Head of caudate nucleus (tissue), 42 donors: ENCODE measurements at places on chromosomes 11 and 22.

DNA sequence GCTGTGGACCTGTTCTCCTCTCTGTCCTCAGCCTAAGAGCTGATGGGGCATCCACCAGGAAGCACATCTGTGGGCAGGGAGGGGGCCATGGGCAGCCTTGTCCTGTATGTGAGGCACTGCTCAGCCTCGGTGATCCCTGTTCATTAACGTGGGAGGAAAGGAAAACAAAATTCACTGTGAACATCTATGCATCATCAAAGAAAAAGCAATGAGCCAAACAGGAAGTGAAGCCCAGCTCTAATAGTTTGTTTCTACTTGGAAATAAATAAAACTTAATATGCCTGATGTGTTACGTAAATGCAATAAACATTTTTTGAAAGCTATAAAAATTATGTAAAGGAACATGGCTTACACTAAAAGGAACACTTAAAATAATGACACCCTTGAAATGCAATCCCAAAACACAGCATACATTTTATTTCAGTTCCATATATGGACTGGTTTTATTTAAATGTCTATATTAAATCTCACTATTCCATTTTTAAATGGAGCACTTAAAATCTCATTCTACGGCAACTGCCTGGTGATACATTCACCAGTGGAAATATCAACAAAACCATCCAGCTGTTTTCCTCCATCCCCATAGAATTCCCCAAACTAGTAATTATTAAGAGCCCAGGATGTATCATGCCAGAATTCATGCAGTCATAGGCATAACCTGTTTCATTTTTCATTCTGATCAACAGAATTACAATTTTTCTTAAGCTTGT is 78.3 kb downstream of the ZNF280B start:
- no peak for DNase-seq

- DNase-seq, result no peak
Measured at GRCh38 chr11:6655790-6656583, at the start of gene DCHS1. Gene DCHS1, minus strand, starts transcription at chr11:6655809. Its CDS starts 14,196 bp downstream, at chr11:6641613.

GRCh38 chr11:131744847-131745246 is 374.4 kb downstream of the NTM start:
- DNase-seq, result no peak

DNA sequence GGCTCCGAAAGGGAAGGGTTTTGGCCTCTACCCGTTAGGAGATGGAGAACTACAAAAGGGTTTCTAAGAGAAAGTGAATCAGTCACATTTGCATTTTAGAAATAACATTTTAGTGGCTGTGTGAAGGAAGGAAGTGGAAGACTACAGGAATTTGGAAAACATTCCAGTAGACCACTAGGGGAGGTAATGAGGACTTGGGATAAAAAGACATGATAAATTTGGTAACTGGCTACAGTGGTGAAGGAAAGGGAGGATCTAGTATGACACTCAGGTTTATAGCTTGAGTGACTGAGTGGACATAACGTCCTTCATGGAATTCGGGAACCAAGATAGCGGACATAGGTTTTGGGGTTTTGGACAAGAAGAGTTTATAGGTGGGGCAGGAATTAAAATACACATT is 7.0 kb upstream of the RRM1 start:
- no peak for DNase-seq

DNA sequence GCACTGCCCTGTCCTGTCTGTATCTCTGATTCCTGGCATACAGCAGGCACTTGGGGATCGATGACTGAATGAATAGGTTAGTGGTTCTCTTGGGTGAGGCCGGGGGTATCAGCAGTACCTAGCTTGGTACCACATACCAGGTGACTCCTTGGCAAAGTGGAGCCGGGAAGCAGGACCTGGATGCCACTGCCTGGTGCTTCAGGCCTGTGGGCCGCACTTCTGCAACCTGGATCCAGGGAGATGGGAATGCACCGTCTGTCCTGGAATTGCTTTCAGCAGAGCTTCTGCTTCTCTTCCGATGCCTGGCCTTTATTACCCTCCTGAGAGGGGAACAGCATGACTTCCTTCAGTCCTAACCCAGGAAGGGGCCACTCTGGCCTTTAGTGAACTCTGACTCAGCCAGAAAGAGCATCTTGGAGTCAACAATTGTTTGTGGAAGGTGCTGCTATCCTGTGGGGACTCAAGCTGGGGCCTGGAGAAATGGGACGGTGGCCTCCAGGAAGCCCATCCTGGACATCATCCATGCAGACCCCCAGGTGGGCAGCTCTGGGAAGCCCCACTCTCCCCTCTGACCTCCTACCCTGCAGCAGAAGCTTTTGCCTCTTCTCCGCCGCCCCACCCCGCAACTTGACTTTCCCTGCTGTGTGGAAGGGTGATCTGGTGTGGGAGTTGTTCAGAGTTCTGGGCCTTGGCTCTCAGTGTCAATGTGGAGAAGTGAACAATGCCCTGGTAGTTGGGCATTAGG is 5.1 kb downstream of the CD82 start:
- no peak for DNase-seq

DNA sequence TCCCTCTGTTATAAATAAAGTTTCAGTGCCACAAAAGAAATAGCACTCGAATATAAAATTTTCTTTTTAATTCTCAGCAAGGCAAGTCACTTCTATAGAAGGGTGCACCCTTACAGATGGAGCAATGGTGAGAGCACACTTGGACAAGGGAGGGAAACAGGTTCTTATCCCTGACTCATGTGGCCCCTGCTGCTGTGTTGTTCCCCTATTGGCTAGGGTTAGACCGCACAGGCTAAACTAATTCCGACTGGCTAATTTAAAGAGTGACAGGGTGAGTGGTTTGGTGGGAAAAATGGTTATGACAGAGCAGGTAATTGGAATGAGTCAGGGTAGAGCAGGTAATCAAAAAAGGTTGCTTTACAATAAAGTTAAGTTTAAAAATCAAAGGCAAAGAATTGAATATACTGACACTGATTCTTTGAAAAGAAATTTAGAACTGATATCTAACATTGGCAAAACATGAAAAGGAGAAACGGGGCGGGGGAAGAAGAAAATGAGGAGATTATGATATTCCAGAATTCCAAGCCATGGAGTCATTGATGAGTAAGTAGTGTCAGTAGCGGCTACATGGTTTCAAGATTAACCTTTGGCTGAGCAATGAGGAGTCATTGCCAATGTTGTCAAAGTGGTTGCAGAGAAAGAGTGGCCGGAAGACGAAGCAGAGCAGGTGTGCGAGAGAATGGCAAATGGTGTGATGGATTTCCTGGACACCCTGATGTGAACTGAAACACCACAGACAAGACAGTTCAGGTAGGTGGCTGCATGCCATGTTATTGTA is 48.4 kb upstream of the MRGPRX1 start:
- DNase-seq, result no peak

DNA sequence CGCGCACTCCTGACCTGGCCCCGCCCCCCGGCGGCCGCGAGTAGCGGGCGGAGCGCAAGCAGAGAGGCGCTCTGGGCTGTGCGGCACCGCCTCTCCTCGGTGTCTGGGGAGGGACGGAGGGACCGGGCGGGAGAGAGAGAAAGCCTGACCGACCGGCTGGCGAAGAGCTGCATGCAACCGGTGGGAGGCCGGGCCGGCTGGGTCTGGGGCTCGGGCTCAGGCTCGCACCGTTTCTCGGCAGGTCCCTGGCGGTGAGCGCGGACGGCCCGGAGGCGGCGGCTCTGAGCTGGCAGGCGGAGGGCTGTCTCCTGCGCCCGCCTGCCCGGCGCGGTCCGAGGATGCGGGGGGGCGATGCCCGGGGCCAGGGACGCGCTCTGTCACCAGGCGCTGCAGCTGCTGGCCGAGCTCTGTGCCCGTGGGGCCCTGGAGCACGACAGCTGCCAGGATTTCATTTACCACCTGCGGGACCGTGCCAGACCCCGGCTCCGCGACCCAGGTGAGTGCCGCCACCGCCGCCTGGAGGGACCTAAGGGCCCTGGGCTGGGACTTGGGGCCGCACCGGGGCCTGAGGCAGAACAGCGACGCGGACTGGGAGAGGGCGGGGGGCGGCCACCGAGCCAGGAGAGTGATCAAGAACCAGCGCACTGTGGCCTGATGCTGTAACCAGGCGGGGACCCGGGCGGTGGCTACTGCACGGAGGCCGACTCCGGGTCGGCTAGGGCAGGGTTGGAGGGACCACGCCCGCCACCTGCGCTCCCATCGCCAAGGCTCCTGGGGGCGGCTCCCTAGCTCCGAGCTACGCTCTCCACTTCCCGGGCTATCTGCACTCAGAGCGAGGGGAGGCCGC is at the start of gene SYT9:
Gene SYT9, plus strand, starts transcription at position 69 of the 847 bp plus-strand sequence. Its CDS starts 283 bp downstream, at position 352.
- DNase-seq, result peak; percentile 79

DNA sequence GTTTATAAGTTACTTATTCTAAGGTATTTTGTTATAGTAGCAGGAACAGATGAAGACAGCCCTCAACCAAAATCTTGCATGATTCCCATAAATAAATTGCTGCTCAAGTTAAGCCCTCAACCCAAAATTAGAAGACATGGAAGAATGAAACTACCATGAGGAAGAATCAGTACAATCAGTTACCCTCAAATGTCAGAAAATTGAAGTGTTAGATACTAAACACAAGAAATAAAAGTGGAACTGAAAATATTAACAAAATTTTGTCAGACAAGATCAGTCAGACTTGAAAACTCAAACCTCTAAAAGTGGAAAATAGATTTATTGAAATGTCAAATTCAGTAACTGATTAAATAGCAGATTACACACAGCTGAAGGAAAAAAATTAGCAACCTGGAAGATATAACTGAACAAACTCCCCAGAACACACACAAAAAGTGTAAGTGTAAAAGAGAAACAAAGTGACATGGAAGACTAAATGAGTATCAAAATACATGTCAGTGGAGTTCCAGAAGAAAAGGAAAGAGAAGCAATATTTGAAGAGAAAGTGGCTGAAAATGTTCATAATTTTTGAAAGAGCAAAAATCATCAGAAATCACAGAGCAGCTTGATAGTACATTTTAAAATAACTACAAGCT is 49.5 kb upstream of the GNAZ start:
- DNase-seq, result no peak

- no peak for DNase-seq
Measured at GRCh38 chr22:44632541-44633396, 69.2 kb upstream of the PRR5 start.

DNA sequence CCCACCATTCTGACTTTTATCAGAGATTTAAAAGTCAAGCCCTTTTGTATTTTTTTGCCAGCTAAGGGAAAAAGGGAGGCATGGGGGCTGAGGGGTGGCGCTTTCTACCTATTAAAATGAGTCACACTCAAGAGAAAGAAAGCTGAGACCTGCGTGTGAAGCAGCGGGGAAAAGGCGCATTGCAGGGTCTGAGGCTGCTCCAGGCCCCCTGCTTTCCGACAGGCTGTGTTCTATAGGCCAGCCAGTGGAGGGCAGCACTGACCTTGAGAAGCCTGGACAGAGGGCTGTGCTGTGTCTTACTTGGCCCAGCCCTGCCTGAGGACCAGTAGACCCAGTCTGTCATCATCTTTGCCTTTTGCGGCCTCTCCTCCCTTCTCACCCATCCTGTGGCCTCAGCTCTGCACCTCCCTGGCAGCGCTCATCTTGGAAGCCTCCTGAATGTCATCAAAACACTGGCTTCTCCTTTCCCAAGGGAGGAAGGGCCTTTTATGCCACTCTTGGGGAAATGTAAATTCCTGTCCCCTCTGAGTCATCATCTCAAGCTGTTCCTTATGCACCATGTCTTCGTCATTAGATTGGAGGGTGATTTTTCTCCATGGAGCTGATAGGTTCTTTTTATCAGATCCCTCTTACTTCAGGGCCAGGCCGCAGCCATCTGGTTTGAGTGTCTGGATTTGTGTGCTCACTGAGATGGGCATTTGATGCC is 12.6 kb upstream of the MAPK8IP1 start:
- peak; percentile 66 for DNase-seq

DNA sequence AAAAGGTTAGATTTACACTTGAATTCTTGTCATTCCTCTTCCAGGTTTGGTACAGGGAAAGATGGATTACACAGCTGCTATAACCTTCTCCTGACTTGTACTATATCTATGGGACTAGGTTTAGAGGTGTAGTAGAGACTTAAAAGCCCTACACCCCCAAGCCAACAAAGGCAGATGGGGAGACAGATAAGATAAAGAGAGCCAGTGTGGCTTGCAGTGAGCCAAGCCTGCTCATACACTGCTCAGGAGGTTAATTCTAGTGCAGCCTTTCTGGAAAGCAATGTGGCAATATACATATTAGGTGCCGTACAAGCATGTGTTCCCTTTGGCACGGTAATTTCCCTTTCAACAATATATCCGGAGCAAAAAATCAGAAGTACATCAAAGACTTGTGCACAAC is 10.8 kb downstream of the SIK3 start:
- DNase-seq, result no peak

DNA sequence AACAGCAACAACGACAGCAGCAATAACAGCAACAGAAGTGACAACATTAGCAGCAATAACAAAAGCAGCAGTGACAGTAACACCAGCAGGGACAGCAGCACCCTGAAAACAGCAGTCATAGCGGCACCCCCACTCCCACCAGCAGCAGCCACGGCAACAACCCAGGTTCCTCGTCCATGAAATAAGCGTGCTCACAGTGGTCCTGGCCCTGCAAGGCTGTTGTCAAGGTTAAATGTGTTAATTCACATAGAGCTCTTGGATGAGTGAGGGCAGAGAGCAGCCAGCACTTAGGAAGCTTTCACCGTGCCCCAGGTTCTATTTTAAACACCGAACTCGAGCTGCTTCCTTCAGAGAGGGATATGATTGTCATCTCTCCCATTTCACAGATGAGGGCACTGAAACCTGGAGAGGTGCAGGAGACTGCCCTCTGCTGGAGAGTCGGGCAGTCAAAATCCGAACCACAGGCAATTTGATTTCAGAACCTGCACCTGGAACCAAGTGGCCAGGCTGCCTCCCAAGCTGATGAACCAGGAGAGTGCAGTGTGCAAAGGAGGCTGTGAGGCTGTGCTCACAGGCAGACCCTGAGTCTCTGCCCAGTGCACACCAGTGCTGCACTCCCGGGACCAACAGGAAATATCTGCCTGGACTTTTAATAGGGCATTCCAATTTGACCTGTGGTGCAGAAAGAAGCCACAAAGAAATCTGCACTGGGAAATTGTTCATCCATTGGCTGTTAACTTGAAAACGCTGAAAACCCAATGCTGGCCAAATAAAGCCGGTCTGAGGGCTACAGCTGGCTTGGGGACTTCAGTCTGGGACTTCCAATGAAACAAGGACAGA is 22.9 kb upstream of the FGF3 start:
- no peak for DNase-seq

GRCh38 chr11:75766443-75767227 is 1.9 kb upstream of the DGAT2 start:
- no peak for DNase-seq

DNA sequence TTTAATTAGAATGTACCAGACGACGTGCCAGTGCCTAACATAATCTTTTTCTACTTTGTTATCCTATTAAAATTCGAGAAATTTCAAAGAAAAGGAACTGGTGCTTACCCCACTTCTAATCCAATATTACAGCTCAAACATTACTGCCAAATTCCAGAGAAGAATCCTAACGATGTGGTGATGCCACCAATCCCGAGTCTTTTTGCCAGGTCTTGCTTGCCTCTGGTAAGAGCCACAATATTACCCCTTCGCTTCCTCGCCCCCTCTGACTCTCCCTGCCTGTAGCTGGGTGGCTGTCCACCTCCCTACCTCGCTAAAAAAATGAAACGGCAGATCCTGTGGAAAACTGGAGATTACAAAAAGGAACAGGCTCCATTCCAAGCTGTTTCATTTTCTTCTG is 49.4 kb upstream of the TBCEL start:
- no peak for DNase-seq
